CD4-positive, alpha-beta T cell treated with Interleukin-6 at 100 ng/mL for 8 hours (primary cell): ENCODE measurements at places on chromosomes 5 and 9.

DNA sequence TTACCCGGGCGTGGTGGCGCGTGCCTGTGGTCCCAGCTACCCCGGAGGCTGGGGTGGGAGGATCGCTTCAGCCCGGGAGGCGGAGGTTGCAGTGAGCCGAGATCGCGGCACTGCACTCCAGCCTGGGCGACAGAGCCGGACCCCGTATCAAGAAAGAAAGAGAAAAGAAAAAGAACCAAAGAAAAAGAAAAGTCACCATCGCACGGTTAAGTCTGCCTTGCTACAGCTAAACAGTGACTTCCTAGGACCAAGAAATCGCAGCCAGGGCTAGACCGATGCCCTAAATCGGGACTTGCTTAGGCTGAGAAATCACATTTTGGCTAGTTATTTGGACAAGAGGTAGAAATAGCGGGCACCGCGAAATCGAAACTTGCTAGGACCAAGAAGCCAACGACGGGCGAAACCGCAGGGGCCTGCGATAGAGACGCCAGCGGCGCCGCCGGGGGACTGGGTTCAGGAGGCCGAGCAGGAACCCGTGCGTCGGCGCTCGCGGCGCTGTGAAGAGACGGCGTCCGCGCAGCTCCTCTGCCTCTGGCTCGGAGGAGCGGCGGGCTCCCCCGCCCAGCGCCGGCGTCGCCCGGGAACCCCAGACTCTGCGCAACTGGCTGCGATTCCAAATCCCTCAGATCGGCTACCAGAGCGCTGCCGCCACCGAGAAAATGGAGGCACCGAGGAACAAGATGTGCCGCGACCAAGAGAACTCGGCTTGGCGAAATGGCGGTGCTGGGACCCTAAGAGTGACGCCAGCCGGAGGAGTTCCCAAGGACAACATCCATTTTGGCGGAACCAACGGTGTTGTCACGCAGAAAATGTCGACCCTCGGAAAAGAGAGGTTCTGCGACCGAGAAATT is 26.1 kb upstream of the ANXA2R start:
- DNase-seq = peak; percentile 70

DNA sequence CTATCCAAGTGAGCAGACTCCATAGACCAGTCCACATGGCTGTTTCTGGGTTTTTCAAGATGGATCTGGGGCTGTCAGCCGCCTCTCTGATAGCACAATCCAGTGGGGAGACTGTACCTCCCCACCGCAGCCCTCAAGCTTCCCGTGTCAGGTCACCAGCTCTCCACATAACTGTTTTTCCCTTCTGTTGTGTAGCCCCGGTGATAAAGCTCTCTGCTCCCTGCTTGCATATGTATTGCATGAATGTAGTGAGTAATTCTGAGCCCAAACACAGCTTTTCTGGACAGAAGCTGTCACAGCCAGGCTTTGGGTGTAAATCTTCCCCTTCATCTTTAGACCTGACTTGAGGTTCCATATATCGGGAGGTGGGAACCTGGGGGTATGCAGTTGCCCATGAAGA is 23.1 kb upstream of the CFAP157 start:
- DNase-seq = no peak

DNA sequence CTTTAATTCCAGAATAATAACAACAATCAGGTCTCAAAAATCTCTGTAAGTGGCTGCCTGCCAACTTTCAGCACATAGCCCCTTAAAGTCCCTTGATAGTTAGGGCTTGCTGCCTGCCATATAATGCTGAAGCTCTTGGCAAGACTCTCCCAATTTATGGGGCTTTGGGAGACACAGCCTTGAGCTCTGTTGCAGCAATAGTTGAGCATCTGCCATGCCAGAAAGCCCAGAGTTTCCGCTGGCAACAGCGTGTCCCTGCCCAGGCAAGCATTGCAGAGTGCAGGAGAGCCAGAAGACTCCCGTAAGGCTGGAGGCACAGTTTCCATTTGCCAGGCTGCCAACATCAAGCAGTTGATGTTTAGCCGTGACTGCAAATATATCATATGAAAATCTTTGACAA is 678.5 kb upstream of the NUDT12 start:
- DNase-seq = no peak

- no peak for DNase-seq
Measured at GRCh38 chr5:178356431-178356872, 123.8 kb upstream of the PHYKPL start.

- DNase-seq = no peak
Measured at GRCh38 chr5:172719211-172719610, 51.8 kb downstream of the DUSP1 start.

- DNase-seq = no peak
Measured at GRCh38 chr5:21919414-21920022, 933.6 kb downstream of the CDH12 start.

DNA sequence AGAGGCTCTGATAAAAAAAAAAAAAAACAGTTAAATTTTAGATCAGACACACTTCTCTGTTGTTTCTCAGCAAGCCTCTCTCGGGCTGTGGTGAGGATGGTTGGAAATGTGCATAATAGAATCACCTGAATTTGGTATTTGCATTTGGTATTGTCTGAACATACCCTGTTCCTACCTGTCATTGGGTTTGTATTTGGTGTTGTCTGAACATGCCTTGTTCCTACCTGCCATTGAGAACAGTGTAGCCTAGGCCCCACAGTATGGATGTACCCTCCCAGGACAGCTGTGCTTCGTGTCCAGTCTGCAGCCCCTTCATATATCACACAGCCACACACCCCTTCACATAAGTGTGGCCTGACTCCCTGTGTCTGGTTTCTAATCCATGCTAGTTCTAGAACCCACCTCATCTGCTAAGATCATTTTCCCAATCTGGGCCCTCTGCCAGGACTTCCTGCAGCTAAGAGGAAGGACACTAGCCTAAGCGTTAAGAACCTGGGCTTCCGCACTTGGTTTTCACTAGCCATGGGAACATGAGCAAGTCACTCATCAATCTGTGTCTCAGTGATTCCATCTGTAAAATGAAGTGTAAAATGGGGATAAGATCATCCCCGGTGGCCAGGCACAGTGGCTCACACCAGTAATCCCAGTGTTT is 49.2 kb downstream of the ITGA2 start:
- DNase-seq = no peak

DNA sequence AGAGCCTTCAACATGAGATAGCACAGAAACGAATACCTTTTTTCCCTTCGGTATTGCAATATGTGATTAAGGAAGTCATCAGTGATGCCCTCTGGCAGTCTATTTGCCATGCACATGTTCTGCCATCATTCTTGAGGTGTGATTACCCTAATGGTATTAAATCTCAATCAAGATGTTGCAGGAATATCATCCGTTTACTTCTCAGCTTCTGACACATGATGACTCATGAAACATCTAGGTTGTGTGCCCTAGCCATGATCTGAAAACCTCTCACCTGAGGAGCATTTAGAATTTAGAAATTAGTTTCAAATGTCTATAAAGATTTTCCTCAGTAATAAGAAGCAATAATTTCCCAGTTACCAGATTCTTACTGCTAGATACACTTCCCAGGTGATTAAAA is 209.1 kb downstream of the ADGRV1 start:
- no peak for DNase-seq

- DNase-seq = no peak
Measured at GRCh38 chr5:170306381-170306831, 8.8 kb upstream of the LCP2 start.

GRCh38 chr5:11304641-11305040 is 543.6 kb upstream of the DAP start:
- no peak for DNase-seq

DNA sequence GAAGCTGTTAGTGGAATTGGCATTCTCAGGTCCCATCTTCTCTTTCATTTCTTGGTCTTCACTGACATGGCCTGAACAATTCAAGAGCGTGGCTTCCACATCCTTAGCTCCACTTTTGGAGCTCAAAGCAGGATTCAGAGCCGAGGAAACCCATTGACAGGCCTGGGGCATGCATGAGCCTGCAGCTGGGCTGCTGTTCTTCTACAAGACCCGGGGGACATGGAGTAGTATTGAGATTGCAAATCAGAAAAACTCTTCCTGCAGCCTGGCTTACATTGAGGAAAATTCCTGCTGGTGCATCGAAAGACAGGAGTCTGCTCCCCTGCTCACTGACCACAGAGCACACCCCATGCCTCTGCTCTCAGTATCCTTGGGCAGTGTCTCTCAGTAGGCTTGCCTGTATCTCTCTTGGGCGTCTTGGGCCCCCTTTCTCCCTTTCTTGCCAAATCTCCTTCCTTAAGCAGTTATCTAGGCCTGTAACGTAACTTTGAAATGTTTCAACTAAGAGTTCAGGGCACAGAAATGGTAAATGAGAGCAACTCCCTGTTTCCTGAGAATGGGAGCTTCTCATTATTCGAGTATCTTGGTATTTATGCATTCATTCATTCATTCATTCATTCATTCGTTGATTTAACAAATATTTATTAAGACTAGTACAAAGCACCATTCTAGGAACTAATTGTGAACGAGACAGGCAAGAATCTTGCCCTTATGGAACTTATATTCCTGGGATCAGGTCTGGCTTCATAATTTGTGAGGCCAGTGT is 603.6 kb upstream of the CLINT1 start:
- DNase-seq = no peak

GRCh38 chr5:111930905-111931461 is 174.0 kb upstream of the NREP start:
- DNase-seq = no peak

GRCh38 chr5:141835928-141836670 is 42.1 kb downstream of the PCDH1 start:
- DNase-seq = no peak

DNA sequence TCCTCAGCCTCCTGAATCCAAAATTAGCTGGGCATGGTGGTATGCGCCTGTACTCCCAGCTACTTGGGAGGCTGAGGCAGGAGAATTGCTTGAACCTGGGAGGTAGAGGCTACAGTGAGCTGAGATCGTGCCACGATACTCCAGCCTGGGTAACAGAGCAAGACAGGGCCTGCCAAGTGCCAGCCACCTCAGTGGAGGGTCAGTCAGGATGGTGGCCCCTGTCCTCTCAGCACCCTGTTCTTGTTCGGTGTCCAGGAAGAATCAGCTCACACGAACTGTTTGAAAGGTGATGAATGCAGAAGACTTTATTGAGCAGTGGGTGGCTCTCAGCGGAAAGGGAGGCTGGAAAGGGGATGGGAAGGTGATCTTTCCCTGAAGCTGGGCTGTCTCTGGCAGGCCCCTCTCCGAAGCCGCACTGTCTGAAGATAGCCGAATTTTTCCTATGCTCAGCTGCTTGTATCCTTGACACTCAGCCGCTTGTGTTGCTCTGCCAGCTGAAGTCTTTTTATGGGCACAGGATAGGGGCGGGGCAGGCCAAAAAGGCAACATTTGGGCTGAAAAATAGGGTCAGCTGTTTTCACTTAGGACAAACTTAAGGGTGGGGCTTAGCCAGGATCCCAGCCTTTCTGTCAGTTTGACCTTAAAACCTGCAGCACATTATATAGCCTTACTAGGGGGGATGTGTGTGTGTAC is 50.9 kb downstream of the UBE2R2 start:
- no peak for DNase-seq

DNA sequence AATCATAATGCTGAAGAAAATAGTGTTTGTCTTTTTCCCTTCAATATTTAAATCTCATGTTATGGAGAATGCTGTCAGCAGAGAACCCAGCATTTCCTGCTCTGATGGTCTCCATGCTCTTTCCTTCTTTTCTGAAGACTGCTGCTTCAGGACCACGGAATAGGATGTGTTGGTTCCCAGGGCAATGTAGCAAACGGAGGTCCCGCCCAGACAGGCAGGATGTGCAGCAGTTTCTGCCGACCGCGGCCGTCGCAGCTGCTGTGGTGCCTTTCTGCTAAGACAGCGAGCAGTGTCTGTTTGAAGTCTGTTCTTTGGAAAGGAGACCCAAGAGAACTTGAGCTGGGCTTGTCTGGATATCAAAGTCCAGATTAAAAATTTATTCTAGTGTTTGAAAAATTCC is 654.3 kb downstream of the CCDC171 start:
- no peak for DNase-seq

GRCh38 chr5:68087866-68088265 is 127.7 kb upstream of the PIK3R1 start:
- DNase-seq = no peak

- no peak for DNase-seq
Measured at GRCh38 chr5:45454114-45454513, 242.1 kb downstream of the HCN1 start.

- DNase-seq = no peak
Measured at GRCh38 chr5:10229306-10230048, 20.2 kb downstream of the ATPSCKMT start.

- DNase-seq = no peak
Measured at GRCh38 chr9:134962065-134962972, 44.6 kb upstream of the FCN1 start.

DNA sequence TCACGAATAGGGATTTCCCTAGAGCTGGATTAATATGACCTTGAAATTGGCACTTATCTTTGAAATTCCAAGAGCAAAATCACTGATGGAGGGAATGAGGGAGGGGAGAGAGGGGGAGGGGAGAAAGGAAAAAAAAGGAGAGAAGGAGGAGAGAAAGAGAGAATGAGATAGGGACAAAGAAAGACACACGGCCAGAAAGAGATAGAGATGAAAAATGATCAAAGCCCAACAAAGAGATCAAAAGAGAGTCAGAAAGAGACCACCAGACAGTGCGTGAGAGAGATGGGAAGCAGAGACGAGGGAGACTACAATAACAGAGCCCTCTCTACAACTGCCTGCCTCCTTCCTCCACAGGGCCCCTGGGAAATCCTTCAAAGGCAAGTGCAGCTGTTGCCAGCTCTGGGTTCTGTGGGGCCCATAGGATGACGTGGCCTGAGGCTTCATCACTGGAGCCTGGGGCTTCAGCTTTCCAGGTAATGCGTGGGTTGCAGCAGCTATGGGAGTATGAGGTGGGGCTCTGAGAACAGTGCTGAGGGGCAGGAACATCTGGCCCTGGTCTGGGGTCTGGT is 58.3 kb upstream of the SHB start:
- no peak for DNase-seq

DNA sequence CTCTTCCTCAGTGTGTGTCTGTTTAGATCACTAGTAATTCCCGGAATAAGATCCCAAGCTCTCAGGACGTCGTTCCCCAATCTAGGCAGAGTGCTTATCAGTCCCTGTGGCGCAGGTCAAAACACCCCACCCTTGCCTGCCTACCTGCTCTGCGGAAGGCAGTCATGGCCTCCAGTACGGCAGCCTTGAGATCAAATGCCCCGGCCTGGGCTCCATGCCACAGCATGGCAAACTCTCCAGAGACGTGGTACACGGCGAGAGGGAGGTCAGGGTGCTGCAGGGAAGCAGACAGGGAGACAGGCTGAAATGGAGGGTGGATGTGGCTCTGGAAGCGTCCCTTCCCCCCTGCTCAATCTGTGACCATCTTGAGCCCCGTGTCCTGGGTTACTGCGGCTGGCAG is 12.0 kb upstream of the HDHD3 start:
- DNase-seq = no peak

DNA sequence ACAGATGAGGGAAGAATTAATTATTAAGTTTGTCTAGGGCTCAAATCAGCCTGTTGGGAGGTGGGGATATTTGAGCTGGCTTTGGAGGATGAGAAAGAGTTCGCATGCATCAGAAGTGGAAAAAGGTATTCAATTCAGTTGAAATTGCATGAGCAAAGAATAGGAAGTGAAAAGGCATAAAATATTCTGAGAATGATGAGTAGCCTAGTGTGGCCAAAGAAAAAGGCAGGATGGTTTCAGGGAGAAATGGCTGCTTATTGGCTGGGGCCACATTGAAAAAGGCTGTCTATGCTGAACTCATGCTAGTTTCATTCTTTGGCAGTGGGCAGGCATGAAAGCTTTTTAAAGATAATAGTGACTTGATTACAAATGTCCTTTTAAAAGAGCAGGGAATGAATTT is 235.4 kb upstream of the RIOK2 start:
- no peak for DNase-seq

GRCh38 chr5:132364319-132364718 is 5.2 kb upstream of the SLC22A5 start:
- DNase-seq = no peak

- DNase-seq = no peak
Measured at GRCh38 chr5:143217065-143217803, 186.3 kb downstream of the NR3C1 start.
